ENCODE measurements at places on chromosomes 16 and 17.

DNA sequence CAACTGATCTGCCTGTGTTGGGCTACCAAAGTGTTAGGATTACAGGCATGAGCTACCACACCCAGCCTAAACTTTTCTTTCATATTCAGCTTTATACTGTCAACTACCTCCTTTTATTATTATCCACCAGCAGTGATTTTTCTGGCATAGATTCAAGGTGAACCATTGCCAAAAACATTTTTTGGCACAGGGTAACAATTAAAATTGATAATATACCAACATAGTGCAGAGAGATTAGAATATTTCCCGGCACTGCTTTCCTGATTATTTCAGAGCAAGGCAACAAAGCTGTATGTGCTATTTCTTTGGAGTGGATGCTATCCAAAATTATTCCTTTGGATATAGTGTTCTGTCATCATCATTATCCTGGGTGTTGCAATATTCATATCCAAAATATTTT lies 781.6 kb upstream of the SOX9 start:
- ATAC-seq, result no peak

GRCh38 chr16:58768145-58768544 lies 34.0 kb upstream of the GOT2 start:
- no peak for ATAC-seq

GRCh38 chr16:85858984-85859817 lies 39.8 kb upstream of the IRF8 start:
- ATAC-seq, result no peak

GRCh38 chr17:63445571-63445953 lies 544 bp downstream of the CYB561 start:
- ATAC-seq, result peak; percentile 16

- ATAC-seq, result no peak
Measured at GRCh38 chr16:52597772-52598483, 51.0 kb upstream of the TOX3 start.

GRCh38 chr17:79664930-79665737 lies 54.3 kb upstream of the RBFOX3 start:
- peak; percentile 85 for ATAC-seq

GRCh38 chr17:43834106-43834505 lies 1.2 kb upstream of the MPP3 start:
- ATAC-seq, result no peak

DNA sequence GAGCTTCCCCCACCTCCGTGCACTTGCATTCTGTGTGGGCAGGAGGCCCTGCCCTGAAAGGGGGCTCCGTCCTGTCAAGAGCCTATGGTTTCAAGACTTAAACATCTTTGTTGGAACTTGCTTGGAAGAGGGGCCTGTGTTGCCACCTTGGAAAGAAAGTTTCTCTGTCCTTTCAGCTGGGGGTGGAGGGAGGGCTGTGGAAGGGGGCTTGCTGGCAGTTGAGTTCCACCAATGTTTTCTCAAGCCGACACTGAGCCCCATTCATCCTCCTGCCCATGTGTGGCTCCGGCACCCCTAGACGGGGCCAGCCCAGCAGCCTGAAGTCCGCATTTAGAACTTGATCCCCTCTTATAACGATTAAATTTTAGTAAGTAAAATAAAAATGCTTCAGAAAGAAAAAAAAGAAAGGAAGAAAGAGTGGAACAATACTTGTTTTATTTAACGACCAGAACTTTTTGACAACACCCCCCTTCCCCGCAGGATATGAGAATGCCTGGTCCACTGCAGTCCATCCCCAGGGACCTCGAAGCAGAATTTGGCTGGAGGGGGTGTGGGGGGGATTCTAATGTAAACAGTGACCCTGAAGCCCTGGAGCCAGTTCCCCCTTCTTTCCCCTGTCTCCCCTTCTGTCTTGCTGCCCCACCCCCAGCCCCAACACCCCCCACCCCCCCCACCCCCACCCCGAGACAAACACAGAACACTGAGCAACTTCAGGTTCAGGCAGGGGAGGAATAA lies 26.9 kb upstream of the CLEC18A start:
- ATAC-seq, result no peak

DNA sequence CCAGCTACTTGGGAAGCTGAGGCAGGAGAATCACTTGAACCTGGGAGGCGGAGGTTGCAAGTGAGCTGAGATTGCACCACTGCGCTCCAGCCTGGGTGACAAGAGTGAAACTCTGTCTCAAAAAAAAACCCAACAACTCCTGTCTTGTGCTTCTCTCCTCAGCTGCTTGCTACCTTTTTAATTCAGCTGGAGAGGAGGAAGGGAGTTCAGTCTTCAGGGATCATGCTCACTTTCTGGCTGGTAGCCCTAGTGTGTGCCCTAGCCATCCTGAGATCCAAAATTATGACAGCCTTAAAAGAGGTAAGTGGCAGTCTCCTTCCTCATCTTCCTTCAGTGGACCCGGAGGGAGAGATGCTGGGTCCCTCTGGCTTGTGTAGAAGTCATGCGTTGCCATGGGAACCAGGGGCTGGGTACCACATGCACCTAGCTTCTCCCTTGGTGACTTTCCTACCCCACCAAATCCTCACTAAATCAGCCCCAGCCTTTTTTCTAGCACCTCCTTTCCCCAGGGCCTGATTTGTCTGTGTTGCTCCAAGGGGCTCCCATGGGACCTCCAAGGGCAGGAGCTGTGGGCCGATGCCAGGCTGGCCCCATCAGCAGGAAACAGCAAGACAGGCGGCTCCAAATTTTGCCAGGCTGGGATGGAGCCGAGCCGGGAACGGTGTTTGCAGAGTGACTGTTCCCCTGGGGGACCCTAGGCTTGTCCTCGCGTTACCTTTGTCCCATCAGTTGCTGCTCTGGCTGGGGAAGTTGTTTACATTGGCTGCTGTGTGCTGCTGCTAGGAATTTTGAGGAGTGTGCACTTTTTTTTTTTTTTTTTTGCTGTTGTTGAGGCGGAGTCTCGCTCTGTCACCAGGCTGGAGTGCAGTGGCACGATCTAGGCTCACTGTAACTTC lies 65.2 kb downstream of the ABCC1 start:
- no peak for ATAC-seq

DNA sequence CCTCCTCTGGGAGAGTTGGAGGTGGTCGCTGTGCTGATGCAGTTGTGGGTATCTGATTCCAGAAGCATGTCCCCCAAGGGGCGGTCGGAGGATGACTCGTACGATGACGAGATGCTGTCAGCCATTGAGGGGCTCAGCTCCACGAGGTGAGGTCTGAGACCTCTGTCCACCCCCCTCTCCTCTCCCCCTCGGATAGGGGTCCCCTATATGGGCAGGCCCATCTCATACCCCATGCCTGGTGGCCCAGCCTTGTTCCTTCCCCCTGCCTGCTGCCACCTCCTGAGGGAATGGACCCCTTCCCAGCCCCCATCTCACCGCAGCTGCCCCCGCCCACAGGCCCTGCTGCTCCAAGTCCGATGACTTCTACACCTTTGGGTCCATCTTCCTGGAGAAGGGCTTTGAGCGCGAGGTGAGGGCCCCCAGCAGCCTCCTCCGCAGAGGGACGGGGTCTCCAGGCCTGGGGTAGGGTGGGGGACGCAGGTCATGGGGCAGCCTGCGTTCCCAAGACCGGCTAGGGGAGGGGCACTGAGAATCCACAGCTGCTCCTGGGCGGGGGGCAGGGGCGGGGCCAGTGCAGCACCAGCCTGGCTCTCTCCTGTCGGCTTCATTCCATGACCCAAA lies 39.2 kb downstream of the ADCY7 start:
- no peak for ATAC-seq

- ATAC-seq, result peak; percentile 4
Measured at GRCh38 chr17:81578038-81578441, 25.9 kb upstream of the FAAP100 start.

- ATAC-seq, result no peak
Measured at GRCh38 chr16:26905336-26905735, 161.4 kb upstream of the C16orf82 start.

GRCh38 chr17:43040655-43041054 lies 15.6 kb downstream of the RND2 start:
- ATAC-seq, result no peak

DNA sequence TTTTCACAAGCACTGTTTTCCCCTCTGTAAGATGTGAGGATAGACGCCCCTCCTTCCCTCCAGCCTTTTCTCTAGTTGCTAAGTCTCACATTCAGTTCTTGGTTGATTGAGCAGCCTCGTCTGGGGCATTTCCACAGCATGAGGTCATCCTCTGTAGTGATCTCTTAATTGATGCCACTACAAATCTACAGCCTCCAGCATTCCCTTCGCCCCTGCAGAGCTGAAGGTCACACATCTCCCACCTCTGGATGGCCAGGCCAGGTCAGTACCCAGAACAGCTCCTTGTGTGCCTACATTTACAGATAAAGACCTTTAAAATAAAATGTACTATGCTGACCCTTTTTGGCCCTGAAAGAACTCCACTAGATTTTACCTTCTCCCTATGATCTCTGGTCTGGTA lies 32.5 kb upstream of the CDH11 start:
- ATAC-seq, result no peak

DNA sequence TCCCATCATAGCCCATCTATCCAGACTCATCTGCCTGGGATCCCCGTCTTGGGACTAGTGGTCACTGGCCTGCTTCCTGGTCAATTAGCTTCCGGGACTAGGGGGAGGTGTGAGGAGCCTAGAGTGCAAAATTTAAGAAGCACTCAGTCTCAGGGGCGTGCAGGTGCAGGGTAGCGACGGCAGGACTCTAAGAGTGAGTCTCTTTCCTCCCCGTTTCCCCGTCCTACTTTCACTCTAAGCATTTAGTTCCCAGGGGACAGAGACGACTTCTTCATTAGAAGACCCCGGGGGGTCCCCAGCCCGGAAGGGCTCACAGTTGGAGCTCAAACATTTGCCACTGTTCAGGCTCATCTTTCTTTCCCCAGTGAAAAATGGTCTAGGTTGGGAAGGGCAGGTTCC lies 677 bp upstream of the ZNHIT3 start:
- no peak for ATAC-seq

DNA sequence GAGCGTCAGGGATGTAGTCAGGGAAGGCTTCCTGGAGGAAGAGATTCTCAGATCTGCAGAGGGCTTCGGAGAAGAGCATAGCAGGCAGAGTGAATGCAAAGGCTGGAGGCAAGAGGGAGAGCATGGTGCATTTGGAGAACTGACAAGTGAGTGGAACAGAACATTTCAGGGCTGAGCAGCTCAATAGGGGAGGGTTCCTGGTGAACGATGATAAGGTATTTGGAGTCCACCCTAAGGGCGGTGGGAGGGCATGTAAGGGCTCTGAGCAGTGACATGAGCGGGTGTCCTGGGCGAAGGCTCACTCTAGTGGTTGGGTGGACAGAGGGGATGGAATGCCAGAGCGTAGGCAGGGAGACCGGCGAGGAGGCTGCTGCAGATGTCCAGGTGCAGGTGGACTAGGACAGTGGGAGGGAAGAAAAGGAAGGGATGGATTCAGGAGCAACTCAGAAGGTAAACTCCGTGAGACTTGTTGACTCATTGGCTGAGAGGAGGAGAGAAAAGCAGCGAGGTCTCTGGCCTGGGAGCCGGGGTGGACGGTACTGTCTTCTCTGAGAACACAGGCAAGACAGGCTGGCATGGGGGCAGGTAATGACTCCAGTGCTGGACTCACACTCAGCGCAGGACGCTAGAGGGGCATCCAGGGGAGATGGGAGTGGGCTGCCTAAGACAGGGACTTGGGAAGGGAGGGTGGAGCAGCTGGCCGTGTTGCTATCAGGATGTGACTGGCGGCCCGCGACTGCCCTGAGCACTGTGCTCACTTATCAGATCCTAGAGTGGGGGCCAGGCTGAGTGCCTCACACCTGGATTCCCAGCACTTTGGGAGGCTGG lies 1.4 kb upstream of the PITPNA start:
- ATAC-seq, result no peak

DNA sequence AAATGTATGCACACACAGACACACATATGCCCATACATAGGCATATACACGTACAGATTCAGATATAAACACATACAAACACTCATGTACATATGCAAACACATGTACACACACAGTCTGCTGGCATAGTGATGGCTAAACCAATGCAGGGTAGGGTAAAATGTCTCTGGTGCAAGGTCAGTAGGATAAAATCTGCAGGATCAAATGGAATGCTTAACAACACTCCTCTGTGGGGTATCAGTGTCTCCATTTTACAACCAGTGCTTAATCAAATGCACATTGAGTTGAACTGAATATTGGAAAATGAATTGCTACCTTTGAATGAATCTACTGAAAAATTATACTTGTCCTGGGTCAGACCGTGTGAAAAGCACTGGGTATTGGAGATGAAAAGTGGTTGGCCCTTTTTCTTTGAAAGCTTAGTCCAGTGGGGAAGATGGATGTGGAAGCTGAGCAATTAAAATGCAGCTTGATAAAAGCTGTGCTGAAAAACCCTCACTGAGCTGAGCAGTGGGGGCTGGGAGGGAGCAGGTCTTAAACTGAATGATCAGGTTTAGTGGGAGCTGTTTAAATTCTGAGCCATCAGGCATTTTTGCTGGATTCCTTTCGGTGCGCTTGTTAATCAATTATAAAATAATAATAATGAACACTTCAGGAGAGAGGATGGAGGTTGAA lies 314.7 kb downstream of the HAPSTR1 start:
- no peak for ATAC-seq

DNA sequence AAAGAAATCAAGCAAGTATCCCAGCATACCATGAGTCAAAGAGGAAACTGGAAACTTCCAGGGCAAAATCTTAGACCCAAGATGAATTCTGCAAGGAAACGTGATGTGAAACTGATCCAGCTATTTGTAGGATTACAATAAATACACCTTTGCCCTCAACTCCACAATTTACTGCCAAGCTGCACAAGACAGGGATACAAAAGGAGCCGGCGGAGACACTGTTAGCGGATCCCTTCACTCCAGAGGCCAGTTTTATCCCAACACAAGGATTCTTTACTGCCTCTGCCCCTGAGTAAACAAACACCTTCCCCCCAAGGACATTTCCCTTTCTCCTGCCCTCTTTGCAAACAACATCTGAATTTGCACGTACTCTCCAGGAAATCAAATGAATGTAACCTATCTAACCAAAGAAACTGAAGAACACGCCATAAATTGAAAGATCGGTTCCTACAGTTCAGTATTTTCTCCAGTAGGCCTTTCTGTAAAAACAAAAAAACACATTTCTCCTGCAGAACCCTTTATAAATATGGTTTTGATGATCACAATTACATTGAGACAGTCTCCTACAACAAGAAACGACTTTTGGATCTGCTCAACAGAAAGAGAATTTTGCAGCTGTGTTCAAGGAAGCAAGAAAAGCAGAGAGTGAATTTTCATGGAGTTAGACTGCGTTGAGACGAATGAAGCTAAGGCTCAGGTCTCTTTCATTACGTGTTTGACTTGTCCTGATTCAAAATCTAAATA lies 1.4 kb upstream of the CBX2 start:
- no peak for ATAC-seq

- no peak for ATAC-seq
Measured at GRCh38 chr17:30248786-30249185, 13.3 kb upstream of the SLC6A4 start.

- ATAC-seq, result no peak
Measured at GRCh38 chr16:35747658-35748455, 2288.4 kb downstream of the TP53TG3F start.

Measured in esophagus mucosa (tissue), 1 donor.